Urothelium cell line (cell line): ENCODE measurements at places on chromosomes 12 and 14.

DNA sequence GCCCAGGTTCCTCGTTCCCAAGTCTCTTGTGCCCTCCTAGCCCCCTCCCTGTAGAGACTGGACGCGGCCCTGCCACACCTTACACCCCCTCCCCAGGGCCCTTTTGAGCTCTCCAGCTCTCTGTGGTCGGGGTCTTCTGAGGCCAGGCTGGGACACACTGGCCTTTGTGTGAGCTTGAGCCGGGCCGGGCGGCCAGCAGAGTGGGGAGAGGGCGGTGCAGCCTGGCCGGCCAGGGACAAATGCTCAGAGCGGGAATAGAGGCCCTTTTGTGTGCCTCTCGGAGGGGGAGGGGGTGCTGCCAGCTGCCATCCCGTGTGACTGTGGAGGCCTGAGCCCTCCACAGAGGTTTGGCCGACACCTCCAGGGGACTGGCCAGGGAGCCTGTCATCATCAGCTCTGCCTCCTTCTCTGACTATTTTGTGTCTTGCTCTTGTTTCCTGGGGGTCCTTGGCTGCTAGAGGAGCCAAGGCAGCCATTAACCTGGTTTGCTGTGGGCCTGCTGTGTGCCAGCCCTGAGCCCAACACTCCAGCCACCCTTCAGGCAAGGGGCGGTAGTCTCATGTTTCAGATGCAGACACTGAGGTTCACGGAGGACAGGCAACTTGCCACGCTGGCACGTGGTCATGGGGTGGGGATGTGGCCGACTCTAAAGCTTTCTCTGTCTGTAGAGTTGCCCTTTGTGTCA is 13.6 kb downstream of the FAM222A start:
- DNase-seq = no peak

DNA sequence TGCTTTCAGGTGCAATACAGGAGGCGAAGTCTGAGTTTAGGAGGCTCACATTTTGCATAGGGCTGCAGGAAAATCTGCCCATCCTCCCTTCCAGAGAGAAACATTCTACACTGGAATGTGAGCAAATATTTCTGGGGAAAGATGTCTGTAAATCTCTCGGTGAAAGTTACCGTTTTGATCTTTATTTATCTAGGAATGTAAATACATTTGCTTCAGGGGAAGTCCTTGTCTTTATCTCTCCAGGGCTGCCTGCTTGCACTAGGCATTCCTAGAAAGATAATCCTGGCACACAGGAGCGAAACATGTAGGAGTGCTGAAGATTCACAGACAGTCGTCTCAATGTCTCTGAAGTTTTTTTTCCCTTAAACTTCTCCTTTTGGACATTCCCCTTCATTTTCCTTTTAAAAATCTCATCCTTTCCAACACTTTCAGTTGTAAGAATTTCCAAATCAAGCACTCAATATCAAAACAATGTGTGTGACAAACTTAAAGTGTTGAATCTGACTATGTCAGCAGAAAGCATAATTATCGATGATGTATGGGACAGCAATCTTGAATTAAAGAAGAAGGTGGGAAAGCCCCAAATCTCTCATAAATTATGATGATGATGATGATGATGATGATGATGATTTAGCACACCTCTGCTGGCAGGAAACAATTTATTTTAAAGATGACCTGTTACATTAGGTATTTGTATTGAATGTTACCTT is 113.4 kb upstream of the RESF1 start:
- DNase-seq = no peak

DNA sequence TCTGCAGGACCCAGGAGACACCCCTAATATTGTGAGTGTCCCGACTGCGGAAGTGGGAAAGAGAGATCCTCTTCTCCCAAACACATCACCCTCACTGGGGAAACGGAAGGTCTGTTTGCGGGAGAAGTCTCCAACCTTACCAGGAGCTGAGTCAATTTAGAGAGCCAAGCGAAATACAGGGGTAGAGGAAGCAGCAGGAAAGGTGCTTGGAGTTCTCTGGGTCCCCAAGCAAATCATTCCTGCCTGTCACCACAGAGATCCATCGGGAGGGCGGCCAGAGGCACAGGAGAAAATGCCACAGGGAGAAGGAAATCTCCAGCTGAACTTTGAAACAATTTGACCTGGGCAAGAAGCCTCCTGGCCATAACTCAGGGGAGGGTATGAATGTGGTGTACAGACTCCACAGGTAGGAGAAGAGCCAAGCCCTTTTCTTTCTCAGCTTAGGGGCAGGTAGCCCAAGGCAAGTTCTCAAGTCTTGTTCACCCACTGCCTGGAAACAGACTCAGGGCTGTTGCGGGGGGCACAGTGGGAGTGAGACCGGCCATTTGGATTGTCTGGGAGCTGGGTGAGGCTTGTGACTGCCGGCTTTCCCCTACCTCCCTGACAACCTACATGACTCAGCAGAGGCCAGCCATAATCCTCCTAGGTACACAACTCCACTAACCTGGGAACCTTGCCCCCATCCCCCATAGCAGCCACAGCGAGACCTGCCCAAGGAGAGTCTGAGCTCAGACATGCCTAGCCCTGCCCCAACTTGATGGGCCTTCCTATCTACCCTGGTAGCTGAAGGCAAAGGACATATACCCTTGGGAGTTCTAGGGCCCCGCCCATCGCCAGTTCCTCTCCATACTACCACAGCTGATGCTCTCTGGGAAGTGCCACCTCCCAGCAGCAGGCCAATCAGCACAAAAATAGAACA is 211.9 kb upstream of the ARHGAP5 start:
- no peak for DNase-seq

DNA sequence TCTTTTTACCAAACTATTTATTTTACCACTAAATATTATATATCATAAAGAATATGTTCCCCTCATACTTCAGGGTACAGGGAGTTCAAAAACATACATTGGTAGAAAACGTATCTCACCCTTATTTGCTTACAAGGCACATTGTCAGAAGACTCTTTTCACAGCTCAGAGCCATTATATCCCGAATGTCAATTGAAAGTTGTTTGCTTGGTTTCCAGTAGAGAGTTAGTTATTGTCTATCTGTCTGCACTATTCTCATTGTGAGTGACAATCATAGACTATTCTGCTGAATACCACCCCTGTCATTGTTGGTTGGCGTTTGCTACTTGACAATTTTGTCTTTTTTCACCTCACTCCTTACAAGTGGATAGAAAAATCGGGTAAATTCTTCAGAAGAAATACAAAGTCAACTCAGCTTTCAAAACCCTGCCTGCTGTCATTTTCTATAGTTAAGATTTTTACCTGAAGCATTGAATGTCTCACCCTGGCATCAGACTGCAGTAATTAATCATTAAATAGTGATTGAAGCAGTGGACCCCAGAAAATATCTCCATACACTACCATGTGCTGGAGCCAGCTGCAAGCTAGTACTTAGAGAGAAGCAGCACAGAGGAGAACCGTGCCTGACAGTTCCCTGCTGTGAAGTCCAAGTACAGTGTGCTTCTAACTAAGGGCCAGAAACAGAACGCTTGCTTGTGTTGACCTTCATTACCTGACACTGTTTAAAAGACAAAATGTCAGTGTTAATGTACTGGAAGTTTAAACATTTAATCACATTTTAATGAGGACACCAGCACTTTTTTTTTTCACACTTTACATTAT is 510.6 kb downstream of the RERGL start:
- DNase-seq = no peak
